CD4-positive, alpha-beta T cell treated with Interleukin-21 for 1 hour (primary cell): ENCODE measurements at places on chromosomes 5 and 9.

DNA sequence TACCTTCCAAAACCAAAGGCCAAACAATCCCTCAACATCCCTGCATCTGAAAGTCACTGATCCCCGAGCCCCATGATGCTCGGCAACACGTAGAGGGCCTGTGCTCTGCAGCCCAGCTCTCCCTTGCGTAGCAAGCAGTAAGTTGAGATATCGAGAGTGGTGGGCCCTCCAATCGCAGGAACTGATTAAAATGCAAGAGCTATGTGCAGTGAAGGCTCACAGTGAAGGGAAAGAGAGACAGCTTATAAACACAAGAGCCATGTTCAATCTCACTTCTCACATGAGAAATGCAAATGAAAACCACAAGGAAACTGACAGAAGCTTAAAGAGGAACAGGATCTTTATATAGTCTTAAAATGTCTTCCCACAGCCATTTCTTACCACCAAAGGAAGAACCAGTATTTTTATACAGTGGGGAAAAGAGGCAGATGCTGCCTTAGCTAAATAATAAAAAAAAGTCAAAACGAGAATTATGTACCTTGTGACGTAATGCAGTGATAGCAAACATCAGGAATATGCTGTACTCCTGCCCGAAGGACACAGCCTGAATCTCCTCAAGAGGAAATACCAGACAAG, 24.6 kb downstream of the TTF1 start:
- no peak for DNase-seq

DNA sequence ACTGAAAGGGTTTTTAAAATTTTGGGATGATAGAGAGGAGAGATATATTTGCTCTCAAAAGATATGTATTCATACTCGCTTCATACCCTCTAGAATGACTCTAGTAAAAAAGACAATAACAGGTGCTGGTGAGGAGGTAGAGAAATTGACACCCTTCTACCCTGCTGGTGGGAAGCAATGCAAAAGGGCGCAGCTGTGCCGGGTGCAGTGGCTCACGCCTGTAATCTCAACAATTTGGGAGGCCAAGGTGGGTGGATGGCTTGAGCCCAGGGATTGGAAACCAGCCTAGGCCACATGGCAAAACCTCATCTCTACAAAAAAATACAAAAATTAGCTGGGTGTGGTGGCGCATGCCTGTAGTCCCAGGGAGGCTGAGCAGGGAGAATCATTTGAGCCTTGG, 33.9 kb upstream of the NXNL2 start:
- DNase-seq, result no peak

DNA sequence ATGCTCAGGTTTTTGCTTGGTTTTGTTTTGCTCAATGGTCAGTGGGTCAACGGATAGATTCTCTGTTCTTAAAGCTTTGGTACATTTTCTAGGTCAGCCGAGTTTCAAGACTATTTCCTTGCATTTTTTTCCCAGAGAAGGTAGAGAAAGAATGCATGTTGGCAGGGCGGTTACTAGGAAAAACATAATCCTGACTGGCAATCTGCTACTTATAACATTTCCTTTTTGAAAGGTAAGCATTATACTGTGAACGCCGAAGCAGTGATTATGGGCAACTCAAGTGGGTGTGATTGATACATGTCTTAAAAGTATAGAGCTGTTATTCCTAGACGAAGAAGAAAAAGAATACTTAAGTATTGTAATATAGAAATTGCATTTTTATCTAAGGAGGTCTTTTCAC, 273.2 kb downstream of the MAST4 start:
- no peak for DNase-seq

- no peak for DNase-seq
These were observed 29.7 kb downstream of the ZNF462 start for GRCh38 chr9:106892632-106893031.

DNA sequence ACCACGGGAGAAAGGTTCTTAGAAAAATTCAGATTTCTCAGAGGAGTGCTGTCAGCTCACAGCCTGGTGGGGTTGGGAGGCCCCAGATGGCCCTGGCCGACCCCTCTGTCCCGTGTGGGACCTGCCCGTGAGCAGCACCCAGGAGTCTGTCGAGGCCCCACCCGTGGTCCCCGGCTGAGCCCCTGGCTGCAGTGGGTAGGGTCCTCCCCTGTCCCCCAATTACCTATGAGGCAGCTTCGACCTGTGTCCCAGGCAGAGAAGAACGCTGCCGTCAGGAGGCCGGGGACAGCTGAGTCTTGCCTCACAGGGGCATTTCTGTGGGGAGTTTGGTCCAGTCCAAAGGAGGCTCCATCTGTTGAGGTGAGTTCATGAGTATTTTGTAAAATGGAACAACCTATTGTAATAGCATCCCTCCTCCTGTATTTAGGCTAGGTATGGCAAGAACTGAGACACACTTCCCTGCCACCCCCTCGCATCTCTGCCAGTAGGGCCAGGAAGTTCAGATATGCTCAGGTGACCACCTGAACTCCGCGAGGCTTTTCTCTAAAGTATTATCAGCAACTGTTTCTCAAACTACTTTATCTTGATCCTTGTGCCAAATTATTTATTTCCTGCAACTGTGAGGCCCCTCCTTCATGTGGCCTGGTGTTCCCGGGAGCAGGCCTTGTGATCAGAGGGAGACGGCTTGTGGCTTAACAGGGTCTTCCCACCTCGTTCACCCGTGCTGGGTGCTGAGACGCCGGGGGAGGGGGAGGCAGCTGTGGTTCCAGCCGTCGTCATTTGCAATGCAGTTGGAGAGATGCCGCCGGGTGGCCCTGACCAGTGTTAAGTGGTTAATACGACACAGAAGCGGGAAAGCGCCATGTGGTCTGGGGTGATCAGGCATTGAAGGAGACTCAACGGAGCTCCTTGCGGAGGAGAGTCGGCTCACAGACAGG, 1.7 kb downstream of the AHRR start:
- DNase-seq, result no peak

- DNase-seq, result no peak
These were observed 6.6 kb upstream of the PRKACG start for GRCh38 chr9:69020301-69021145.

DNA sequence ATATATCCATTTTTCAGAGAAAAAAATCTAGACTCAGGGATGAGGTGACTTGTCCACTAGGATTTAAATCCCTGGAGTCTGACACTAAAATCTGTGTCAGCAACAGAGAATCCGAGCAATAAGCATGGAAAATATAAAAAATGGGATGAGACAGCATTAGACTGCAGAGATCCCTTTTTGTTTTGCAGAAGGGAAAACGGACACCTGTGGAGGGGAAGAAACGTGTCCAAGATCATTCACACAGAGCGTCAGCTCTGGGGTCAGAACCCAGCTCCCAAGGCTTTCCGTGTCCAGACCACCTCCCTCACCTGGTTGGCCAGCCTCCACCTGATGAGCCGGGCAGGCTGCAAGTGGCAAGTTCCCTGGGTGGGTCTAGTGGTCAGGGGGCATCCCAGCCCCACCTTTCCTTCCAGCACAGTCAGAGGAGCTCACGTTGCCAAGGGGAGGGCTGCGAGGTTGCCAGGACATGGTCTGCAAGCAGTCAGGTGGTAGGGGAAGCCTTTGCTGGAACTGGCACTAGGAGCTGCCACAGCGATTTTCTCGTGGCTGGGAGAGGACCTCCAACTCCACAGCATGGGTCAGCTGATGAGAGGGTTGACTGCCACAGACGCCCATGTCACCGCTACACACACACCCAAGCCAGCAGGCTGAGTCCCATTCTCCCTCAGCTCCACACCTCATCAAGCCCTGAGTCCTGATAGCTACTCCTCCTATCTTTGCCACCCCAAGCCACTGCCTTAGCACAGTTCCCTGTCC, 65.9 kb upstream of the CPLX2 start:
- DNase-seq, result no peak

GRCh38 chr5:493119-493701, 31.0 kb downstream of the SLC9A3 start:
- DNase-seq, result no peak

GRCh38 chr9:2053883-2054845, 39.0 kb downstream of the SMARCA2 start:
- DNase-seq, result peak; percentile 81

DNA sequence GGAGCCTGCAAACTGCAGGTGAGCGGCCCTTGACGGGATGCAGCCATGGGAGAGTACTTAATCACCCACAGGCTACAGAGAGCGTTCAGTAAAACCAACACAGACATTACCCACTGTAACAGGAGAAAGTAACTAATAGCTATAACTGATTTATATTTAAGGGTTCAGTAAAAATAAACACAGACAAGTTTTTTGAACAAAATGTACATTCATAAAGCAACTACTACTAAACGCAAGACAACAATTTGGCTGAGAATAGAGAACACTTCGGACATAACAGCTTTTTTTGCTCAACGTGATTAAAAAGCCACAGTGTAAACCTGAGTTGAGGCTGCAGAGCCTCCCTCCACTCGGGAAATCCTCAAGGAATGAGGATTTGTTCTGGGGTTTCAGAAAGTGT, 61.7 kb downstream of the LIFR start:
- DNase-seq, result no peak

GRCh38 chr5:91706785-91707520, 323.8 kb upstream of the ARRDC3 start:
- no peak for DNase-seq

GRCh38 chr9:120308495-120308894, 271.5 kb downstream of the CDK5RAP2 start:
- no peak for DNase-seq

GRCh38 chr5:36478646-36479317, 127.6 kb upstream of the SLC1A3 start:
- no peak for DNase-seq

DNA sequence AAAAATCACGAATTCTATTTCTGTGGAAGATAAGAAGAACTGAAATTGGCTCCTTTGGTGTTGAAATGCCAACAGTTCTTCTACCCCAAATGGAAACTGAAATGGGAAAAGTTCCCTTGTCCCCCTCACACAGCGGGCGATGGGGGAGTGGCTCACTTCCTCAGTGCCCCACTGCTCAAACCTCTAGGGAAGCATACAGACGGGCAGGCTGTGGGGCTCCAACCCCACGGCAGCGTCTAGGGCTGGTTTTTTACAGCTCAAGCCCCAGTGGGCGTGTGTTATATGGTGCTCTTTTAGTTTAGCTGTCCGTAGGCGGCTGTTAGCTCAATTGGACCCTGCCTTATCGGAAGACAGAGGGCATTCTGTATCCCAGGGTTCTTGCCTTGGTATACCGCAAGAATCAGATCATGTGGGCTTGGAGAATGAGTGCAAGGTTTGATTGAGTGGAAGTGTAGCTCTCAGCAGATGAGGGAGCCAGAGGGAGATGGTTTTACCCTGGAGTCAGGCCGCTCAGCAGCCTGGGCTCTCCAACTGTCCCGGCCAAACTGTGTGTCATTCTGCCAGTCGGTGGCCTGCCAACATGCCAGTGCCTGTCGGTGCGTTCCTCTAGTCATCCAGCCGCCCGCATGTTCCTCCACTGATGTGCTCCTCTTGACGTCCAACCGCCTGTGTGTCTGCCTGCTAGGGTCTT, 166.3 kb upstream of the ZNF608 start:
- no peak for DNase-seq

DNA sequence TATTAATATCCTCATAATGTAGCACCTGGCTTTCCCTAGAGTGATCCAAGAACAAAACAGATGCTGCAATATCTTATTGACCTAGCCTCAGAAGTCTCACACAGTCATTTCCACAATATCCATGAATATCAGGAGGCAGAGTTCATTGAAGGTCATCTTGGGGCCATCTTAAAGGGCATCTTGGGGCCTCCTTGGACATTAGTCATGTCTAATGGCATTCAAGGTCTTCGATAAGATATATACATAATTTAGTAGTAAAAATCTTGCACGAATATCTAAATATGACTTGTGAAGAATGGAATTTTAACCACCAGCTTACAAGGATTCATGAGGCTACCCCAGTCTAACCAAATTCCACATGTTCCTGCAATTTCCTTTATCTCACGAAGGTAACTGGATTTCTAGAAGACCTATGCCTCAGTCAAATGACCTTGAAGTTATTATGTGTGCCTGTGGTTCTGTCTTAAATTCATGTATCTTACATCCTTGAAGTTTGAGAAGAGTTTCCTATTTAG, 163.6 kb upstream of the SPEF2 start:
- no peak for DNase-seq

DNA sequence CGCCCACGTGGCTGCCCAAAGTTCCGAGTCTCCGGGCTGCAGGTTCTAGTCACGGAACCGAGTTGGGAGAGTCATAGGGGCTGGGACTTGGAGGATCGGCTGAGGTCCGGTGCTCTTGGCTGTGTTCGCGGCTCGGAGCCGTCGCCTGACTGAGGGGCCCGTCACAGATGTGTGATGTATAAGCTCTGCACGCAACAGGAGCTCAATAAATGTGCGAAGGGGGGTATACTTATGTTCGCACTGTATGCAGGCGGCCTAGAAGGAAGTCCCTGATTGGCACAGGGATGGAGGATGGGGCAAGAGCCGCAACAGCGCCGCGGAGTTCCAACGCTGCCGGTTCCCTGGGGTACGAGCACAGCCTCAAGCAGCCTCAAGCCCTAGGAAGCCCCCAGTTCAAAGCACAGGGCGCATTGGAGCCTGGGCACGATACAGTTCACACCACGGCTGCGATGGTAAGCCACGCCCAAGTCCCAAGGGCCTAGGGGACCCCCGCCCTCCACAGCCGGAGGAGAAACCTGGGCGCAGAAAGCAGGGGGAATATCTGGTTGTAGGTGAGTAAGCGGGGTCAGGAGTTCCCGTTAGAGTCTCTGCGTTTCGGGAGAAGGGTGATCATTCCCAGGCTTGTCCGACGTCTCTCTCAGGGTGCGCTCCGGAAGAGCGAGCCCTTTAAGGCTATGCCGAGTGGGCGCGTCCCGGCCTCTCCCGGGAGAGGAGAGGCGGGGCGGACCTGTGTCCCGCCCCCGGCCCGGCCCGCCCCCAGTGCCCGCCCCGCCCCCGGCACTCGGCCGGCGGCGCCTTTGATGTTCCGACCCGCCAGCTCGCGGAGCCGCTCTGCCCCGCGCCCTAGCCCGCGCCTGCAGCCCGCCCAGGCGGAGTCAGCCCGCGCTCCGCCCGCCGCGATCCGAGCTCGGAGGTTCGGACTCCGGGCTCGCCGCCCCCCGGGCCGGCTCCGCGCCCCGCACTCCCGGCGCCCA, at the start of gene TCF7:
TSS of gene TCF7 (plus strand) at position 780 of the 974 bp plus-strand sequence. CDS start 226 bp downstream, outside the sequence.
- peak; percentile 85 for DNase-seq

DNA sequence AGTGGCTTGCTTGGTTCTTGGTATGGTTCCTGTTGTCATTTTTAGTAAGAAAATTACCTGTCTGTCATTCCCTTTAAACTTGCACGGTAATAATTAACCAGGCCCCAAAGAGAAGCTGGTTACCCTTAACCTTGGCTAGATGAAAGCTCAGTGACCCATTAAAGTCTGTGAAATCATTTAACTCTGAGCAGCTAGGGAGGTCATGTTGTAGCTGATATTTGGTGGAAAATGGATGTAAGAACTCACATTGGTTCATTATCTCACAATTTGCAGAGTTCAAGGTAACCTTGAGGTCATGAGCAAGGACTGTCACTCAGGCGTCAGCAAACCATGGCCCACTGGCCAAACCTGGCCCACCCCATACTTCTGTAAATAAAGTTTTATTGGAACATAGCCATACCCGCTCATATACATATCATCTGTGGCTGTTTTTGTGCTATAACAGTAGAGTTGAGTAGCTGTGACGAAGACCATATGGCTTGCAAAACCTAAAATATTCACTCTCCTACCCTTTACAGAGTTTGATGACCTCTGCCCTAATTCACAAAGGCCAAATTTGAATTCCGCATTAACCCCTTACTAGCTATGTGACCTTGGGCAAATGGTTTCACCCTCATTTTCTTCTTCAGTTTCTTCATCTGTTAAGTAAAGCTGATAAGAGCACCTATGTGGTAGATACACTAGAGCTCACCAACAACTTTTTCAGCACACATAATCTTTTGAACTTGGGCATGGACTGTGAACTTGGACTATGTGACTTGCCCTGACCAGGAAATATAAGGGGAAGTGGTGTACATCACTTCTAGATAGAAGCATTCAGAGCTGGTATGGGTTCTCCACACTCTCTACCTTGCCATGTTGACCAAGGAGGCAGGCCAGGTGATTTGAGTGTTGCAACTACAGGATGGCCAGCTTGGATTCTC, 61.5 kb upstream of the CPEB4 start:
- no peak for DNase-seq
